T-helper 2 cell (primary cell): ENCODE measurements at places on chromosomes 1 and 21.

- no peak for DNase-seq
Observed at GRCh38 chr1:150627826-150628410, 1.5 kb downstream of the ENSA start.

DNA sequence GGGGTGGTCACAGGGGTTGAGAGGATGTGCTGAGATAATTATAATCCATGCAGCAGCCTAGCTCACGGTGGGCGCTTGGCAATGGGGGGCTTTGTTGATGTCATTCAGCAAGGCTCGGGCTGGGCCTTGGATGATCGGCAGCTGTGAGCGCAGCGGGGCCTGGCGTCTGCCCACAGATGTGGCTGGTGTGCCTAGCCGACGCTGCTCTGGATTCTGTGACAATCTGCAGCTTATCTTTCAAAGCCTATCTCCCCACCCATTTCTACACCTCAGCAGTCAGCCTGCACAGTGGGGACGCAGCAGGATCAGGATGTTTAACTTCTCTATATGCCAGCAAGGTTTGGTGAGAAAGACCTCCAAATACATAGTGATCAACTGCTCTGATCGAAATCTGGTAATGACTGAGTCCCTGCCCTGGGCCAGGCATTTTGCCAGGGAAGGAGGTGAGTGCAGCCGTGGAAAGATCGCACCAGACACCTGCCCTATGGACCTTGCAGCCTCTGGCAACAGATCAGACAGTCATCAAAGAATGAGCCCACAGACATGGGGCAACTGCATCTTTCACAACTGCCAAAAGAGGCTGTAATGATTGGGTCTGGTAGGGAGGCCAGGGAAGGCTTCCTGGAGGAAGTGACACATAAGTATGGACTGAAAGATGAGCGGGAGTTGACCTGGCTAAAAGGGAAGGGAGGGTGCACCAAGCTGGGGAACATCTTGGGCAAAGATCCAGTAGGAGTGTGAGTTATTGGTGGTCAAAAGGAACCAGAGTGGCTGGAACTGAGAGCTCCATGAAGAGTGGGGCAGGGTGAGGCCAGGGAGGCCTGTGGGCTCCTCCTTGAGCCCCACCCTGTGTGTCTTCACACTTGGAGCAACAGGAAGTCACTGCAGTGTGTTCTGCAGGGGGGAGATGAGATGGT lies 35.3 kb downstream of the EPHB2 start:
- DNase-seq, result no peak

DNA sequence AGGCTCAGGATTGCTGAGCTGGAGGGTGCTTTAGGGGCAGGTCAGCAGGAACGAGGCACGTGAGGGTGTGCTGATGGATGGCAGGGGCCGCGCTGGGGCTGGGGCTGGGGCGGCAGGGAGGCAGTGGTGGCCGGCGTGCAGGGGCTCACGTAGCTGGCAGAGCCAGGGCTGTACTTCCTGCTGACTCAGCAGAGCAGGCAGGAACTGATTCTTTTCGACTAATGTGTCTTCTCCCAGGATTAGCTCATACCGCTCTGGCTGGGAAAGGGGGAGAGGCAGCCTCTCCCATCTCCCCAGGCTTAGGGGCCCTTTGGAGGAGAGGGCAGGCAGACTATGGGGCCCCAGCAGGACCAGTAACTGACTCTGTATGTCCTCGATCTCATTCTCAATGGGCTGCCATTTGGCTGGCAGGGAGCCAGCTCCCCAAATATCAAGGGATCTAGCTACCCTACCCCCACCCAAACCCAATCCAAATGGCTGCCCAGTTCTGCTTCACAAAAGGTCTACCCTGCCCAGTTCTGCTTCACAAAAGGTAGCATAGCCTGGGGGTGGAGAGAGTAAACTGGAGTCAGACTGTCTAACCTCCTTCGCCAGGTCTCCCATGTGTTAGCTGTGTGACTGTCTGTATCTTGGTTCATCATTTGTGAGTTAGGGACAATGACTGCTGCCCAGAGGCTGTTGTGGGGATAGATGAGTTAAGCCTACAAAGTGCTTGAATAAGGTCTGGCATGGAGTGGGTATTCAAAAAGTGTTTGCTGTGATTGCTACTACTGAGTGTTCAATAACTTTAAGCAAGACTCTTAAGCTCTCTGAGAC lies 100.1 kb upstream of the SLC2A1 start:
- no peak for DNase-seq

- no peak for DNase-seq
Observed at GRCh38 chr1:45862008-45862407, 58.6 kb downstream of the MAST2 start.

- DNase-seq, result no peak
Observed at GRCh38 chr1:23421753-23422240, 2.8 kb downstream of the TCEA3 start.

GRCh38 chr1:44417351-44418021 lies 12.4 kb downstream of the RNF220 start:
- no peak for DNase-seq

- DNase-seq, result peak; percentile 63
Observed at GRCh38 chr1:120176092-120176855, at the start of gene SEC22B. TSS of gene SEC22B (minus strand) at chr1:120176520. CDS start at chr1:120176381, 139 bp downstream.

GRCh38 chr1:205147191-205147835 lies 25.5 kb upstream of the RBBP5 start:
- no peak for DNase-seq

- no peak for DNase-seq
Observed at GRCh38 chr1:10744654-10745238, 51.7 kb downstream of the CASZ1 start.

- no peak for DNase-seq
Observed at GRCh38 chr1:64934115-64934877, 32.1 kb downstream of the JAK1 start.

- no peak for DNase-seq
Observed at GRCh38 chr1:147758379-147759100, 1.9 kb downstream of the GJA5 start.

GRCh38 chr1:14842891-14843290 lies 244.4 kb downstream of the KAZN start:
- DNase-seq, result no peak

DNA sequence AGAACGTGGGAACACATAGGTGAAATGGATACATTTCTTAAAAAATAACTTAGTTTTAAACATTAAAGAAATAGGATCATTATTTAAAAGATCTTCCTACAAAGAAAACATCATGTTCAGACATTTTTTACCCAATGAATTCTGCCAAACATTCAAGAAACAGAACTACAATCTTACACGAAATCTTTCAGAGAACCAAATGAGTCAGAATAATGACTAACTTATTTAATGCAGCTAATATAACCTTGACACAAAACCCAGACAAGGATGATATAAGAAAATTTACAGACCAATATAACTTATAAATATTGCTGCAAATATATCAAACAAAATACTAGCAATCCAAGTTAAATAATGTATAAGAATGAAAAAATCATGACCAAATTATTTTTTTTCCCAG lies 220.1 kb upstream of the KCNK2 start:
- no peak for DNase-seq

GRCh38 chr1:237429252-237429651 lies 387.3 kb downstream of the RYR2 start:
- DNase-seq, result no peak

DNA sequence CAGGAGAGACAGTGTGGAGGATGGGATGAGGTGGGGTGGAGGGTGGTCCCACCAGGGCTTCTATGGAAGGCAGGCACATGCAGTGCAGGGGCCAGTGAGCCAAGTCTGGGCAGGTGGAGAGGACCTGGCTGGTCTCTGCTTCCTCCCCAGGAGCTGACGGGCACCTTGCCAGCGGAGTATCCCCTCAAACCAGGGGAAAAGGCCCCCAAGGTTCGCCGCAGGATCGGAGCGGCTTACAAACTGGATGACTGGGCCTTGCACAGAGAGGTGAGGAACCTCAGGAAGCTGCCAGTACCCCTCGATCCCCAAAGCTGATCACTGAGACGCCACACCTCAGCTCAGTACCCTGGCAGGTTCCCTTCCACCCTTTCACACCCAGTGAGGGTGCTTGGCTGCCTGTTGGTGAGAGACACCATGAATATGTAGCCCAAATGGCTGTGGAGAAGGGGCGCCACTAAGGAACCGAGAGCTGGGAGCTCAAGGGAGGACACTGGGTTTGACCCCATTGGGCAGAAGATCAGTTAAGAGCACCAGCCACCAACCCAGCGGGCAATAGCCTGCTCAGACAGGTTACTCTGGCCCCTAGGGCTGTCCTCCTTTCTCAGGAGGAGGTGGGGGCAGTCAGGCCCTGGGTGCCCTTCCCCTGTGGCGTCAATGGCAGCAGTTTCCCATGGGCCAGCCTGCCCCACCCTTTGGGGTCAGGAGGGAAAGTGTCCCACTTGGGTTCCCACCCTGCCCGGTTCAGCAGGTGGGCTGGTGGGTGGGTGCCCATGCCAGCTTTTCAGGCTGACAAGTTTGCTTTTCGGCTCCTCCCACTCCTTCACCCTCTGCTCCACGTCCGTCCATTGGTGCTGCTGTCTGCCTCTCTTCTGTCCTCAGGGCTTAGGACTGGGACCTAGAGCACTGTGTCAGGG lies 5.5 kb downstream of the INAVA start:
- DNase-seq, result no peak

DNA sequence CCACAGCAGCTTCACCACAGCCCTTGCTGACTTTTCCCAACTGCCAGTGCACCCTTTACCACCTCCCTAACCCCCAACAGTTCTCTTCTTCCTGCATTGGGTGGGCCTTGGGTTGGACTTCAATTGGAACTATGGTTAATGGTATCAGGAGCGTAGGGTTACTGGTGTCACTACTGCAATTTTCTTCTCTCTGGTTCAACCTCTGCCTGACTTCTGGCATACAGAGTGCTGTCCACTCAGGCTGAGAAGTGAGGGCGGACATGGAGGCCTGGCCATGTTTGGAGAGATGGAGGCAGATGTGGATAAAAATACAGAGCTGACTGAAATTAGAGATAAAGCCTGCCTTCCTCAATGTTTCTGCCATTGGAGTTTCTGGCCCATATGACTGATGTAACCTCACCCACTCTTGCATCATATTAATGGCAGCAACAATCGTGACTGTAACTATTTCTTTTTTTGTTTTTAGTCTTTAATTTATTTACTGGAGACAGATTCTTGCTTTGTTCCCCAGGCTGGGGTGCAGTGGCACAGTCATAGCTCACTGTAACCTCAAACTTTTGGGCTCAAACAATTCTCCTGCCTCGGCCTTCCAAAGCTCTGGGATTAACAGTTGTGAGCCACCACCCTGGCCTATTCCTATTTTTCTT lies 87.8 kb downstream of the NAV1 start:
- no peak for DNase-seq

DNA sequence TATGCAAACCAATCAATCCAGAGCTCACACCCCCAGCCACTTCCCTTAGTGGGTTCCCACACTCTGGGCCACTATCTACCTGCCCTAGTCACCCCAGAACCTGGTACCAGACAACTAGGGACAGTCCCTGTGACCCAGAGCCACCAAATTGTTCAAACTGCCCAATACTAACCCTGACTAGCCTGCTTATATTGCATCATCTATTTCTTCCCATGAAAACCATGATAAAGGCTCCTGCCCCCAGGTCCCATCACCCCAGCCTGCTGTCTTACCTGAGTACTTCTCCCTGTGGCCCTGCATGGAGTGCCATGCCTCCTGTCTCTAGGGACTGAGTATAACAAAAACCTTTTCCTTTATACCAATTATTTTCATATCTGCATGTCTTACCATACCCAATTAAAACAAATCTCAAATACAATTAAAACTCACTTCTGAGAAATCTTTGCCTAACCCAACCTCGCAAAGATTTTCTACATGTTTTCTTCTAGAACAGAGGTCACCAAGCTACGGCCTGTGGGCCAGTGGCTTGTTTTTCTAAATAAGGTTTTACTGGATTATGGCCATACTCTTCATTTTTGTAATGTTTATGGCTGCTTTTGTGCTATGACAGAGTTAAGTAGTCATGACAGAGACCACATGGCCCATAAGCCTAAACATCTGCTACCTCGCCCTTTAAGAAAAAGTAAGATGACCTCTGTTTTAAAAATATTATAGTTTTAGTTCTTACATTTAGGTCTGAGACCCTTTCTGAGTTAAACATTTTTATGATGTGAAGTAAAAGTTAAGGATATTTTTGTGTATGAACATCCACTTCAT lies 31.0 kb upstream of the NID1 start:
- no peak for DNase-seq

DNA sequence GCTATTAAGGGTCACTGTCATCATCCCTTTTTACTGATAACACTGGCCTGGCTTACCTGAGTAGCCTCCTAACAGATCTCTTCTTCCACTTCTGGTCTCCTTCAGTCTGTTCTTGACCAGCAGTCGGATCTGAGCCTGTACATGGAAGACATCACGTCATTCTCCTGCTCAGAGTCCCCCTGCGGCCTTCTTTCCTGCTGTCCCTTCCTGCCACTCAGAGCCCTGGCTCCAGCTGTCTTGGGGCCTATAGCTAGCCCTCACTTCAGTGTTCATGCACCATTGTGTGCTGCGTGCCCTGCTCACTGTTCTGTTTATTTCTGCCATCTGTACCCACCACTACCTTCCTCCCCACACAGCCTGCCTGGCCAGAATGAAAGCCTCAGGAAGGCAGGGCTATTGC lies 8.4 kb downstream of the ADARB1 start:
- no peak for DNase-seq

GRCh38 chr1:243411472-243411871 lies 155.6 kb downstream of the SDCCAG8 start:
- no peak for DNase-seq

GRCh38 chr1:5522531-5523145 lies 469.6 kb downstream of the NPHP4 start:
- DNase-seq, result no peak

DNA sequence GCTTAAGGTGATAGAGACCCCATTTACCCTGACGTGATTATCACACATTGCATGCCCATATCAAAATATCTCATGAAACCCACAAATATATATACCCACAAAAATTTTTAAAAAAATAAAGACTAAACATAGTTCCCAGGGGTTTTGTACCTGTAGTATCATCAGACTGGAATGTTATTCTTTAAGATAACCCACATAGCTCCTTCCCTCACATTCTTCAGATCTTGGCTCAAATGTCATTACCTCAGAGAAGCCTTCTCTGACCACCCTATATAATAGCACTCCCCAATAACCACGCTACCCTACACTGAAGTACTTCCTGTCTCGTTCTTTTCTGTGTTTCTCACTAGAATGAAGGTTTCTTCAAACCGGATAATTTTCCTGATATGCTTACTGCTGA lies 138.3 kb upstream of the SNX7 start:
- no peak for DNase-seq

GRCh38 chr1:31409946-31410858 lies 2.8 kb upstream of the SERINC2 start:
- DNase-seq, result no peak
